ENCODE measurements at places on chromosomes 6 and 20.

GRCh38 chr6:150910561-150910960 lies 45.1 kb downstream of the MTHFD1L start:
- no peak for DNase-seq

DNA sequence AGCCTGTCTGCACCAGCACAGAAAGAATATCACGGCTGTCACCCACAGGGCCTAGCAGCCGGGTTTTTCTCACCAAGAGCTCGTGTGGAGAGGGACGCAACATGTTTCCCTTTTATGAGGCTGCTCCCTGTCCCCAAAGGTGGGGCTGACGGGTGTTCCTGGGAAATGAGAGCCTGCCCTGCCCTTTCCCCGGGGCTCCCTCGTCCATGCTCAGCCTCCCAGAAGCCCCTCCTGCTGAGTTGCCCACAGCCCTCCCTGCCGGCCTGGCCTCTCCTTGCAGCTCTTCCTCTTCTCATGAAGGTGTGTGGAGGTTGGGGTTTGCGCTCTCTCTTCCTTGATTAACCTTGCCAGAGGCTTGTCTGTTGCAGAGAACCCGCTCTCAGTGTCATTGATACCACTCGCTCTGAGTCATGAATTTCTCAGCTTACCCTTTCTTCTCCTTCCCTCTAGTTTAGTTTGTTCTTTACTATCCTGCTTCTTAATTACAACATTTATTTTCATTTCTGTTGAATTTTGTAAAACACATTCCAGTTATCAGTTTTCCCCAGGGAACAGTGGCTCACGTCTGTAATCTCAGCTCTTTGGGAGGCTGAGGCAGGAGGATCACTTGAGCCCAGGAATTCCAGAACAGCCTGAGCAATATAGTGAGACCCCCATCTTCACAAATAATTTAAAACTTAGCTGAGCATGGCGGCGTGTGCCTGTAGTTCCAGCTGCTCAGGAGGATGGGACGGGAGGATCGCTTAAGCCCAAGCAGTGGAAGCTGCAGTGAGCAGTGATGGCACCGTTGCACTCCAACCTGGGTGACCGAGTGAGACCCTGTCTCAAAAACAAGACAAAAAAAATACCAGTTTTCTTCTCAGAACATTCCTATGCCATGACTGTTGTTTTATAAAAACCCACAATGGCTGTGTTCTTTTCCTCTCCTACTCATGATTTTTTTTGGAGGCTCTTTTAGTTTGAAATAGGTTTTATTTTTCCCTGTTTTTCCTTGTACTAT lies 103.8 kb downstream of the TMEM242 start:
- DNase-seq, result no peak

GRCh38 chr6:158938811-158939254 lies 61.2 kb downstream of the RSPH3 start:
- DNase-seq, result no peak

DNA sequence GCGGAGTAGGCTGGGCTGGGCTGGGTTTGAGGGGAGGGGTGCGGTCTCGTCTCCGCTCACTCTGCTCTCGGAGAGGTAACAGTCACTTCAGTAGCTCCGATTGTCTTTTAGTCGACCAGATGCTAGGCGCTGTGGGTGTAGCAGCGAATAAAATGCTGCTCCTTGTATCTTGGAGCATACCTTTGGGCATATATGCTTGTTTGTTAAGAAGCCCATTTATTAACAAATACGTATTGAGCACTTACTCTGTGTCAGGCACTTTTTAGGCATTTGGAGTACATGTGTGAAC lies 545 bp downstream of the ACTR5 start:
- no peak for DNase-seq
